SJSA1 (cell line): ENCODE measurements at places on chromosomes 13 and 19.

GRCh38 chr19:36418287-36419001 lies at the start of gene ZFP82:
Gene ZFP82 (minus strand): TSS chr19:36418644. CDS start chr19:36409789, 8,855 bp downstream.
- peak within 1 kb of the TSS; percentile 58 for H3K4me3 ChIP-seq
- H3K27me3 ChIP-seq, result no peaks in the 10 kb centered on the region
- 0 out of 2 replicates have a peak, but pooled peaks cover 6% of the 10 kb centered on the region for H3K4me1 ChIP-seq

GRCh38 chr19:42985588-42985987 lies 40.7 kb downstream of the PSG11 start:
- no peak for DNase-seq
- H3K27ac ChIP-seq, result no peak overlapping the region
- no peaks in the 10 kb centered on the region for H3K27me3 ChIP-seq
- H3K4me1 ChIP-seq, result peaks cover 12% of the 10 kb centered on the region
- H3K4me3 ChIP-seq, result no peak overlapping the region

DNA sequence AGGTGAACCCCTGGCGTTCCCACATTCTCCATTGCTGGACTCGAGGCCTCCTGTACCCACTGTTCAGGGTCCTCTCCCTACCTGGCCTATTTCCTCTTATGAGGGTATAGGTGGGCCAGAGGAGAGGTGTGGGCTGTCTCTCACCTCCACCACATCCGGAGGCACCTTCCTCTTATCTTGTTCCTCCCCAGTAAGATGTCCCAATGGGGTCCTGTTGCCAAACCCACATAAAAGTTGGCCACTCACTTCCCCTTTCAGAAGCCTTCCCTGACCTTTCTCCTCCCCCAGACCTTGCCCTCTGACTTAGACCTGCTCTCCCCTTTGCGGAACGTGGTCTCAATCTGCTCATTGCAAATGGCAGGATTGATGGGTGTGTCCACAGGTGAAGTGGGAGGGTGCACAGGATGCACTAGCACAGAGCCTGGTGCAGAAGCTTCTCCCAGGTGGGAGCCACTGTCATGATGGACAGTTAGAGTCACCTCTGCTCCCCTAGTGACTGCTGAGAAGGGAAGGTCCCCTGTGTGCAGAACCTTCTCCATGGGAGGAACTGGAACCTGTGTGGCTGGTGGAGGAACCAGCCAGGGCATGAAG lies 1.3 kb downstream of the CYP4F3 start:
- no peaks in the 10 kb centered on the region for H3K27me3 ChIP-seq
- no peaks in the 10 kb centered on the region for H3K36me3 ChIP-seq
- H3K4me1 ChIP-seq, result no peaks in the 10 kb centered on the region
- no peak overlapping the region for H3K27ac ChIP-seq
- H3K4me3 ChIP-seq, result no peak overlapping the region

- H3K4me1 ChIP-seq, result peaks cover 17% of the 10 kb centered on the region
- H3K36me3 ChIP-seq, result peaks cover 8% of the 10 kb centered on the region; the same call in 1 of the 2 replicates
- H3K4me3 ChIP-seq, result peak overlapping the region; percentile 87
Observed at GRCh38 chr13:42039457-42039945, 8.9 kb upstream of the DGKH start.

GRCh38 chr13:39414339-39414738 lies 188.7 kb downstream of the LHFPL6 start:
- no peak for DNase-seq
- H3K4me3 ChIP-seq, result no peak overlapping the region
- no peaks in the 10 kb centered on the region for H3K36me3 ChIP-seq
- H3K27ac ChIP-seq, result no peak overlapping the region
- peaks cover 44% of the 10 kb centered on the region for H3K4me1 ChIP-seq
